NT2/D1 (cell line): ENCODE measurements at places on chromosomes 1 and 21.

- no peak for DNase-seq
Observed at GRCh38 chr21:31332525-31332924, 11.5 kb downstream of the TIAM1 start.

DNA sequence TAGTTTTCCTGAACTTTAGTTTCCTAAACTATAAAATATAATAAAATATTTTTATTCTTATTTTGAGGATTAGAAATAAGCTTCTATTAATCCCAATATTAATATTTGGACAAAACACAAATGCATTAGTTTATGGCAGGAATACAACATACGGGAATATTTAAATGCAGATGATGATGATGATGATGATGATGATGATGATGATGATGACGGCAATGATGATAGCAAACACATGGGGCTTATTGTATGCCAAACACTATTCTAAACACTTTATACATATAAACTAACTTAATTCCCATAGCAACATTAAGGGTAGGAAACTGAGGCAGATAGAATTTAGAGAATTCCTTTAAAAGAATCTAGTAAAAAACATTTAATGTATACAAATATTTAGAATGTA is 541.5 kb upstream of the BEND5 start:
- DNase-seq, result no peak

DNA sequence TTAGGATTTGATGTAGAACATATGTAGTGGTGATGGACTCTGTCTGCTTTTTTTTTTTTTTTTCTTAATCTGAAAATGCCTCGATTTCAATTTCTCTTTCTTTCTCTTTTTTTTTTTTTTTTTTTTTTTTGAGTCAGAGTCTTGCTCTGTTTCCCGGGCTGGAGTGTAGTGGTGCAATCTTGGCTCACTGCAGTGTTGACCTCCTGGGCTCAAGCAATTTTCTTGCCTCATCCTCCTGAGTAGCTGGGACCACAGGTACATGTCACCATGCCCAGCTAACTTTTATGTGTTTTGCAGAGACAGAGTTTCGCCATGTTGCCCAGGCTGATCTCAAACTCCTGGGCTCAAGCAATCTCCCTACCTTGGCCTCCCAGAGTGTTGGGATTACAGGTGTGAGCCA is 17.4 kb downstream of the MAST2 start:
- DNase-seq, result no peak

DNA sequence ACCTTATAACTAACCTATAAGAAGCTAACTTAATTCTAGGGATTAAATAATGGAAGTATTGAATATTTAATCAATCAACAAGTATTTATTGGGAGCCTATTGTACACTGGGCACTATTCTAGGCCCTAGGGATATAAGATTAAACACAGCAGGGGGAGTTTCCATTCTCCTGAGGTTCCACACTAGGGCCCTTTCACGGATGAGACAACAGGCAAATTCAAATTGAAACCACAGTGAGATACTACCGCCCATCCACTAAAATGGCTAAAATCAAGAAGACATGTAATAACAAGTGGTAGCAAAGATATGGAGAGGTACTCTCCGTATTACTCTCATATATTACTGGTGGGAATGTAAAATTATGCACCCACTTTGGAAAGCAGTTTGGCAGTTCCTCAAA is 674.4 kb downstream of the KIF26B start:
- no peak for DNase-seq
